Aorta (tissue), 5 donors: ENCODE measurements at places on chromosomes 16 and 17. TPM values are rescaled to one million over a fixed set of nuclear protein-coding genes. Genes with fewer than 3 reads are reported as not detected.
A peak's percentile ranks its signal among the peaks of the same experiment; 100 is the strongest.

The TNFSF13 gene
- total RNA-seq: 28.6 TPM

The SARM1 gene
- 14.5 TPM for total RNA-seq

DNA sequence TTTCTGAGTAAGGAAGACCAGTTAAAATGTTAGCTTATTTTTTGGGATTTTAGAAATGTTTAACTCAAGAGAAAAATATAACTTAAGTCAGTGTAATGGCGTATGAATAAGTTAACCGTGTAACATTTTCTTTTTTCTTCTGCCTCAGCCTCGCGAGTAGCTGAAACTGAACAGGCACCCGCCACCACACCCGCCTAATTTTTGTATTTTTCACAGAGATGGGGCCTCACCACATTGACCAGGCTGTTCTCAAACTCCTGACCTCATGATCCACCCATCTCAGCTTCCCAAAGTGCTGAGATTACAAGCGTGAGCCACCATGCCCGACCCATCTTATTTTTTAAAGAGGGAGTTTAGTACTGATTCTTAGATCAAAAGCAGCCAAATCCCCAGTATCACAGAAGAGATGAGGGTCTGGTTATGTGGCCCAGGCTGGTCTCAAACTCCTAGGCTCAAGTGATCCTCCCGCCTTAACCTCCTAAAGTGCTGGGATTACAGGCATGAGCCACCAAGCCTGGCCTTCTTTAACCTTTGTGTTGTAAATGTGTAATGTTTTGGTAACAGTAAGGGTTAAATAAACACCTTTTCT lies 16.8 kb downstream of the PITPNC1 start:
- H3K27ac ChIP-seq: no peak overlapping the region
- H3K36me3 ChIP-seq: no peaks in the 10 kb centered on the region
- no peaks in the 10 kb centered on the region for H3K4me1 ChIP-seq
- no peaks in the 10 kb centered on the region for H3K27me3 ChIP-seq
- no peak overlapping the region for H3K4me3 ChIP-seq

DNA sequence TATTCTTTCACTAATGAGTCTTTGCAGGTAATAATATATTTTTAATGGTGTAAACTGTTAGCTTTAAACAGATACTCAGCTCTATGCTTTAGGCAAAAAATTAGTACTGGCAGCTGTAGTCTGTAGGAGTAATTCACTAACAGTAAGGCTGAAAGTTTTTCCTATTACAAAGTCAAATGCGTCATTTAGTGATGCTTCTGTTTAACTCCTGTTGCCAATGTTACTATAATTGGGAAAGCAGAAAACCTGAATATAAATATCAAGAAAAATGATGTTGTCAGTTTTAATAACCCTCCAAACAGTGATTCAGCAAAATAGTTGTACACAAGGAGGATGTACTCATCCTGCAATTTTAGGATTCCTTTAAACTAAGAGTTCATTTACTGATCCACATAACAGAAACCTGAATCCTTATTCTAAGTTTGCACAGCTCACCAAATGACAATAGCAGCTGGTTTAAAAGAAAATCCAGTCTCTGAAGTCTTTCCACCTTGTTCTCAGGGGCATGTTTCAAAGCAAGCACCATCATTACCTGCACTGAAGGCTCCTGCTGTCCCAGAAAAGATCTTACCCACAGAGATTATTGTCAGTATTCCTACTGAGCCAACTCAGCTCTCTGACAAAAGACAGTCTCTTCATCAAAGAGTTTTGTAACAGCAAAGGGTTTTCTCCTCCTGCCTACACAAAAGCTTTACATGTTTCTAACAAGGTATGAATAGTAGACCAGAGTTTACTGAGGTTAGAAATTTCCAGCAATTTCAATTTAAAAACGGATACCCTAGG lies 4.2 kb downstream of the CDR2 start:
- H3K4me1 ChIP-seq: no peaks in the 10 kb centered on the region
- H3K27me3 ChIP-seq: no peaks in the 10 kb centered on the region
- no peak for DNase-seq

The NSRP1 gene
- total RNA-seq: 60.0 TPM

DNA sequence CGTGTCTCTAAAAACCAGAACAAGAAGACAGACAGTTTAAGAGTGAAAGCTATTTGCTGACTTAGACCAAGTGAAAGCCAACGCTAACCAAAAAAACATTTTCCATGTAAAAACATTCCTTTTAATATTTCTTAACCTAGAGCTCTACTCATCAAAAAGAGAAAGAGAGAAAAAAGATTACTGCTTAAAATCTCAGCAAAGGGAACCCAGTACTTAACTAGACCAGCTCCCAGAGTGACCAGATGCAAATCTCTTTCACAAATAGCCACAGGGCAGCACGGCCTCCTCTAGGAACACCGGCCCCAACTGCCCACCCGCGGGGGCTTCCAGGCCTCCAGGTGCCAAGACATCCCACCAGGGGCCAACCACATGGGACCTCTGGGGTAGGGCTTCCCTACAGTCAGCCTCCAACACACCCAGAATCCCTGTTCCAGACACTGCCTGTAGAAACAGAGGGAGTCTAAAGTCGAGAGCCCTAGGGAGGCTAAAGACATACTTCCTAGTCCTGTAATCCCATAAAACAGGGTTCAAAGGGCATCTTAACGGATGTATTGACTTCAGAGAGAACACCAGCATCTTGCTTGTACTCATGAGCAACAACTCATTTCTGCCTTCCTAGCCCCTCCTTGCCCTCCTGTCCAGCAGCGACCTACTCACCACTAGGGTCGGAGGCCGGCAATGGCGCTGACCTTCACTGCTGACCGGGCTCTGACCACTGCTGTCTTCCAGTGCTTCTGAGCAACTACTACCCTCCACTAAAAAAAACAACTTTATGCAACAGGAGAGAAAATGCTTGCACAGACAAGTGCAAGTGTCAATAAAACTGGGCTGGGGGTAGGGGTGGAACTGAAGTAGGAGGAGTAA lies 21.3 kb downstream of the ZCCHC14 start:
- no peak overlapping the region for H3K4me3 ChIP-seq
- no peaks in the 10 kb centered on the region for H3K36me3 ChIP-seq
- DNase-seq: no peak
- no peaks in the 10 kb centered on the region for H3K4me1 ChIP-seq
- H3K27me3 ChIP-seq: no peaks in the 10 kb centered on the region

GRCh38 chr16:6206080-6206479 lies 1108.5 kb upstream of the EEF2KMT start:
- no peak for DNase-seq
- H3K27me3 ChIP-seq: no peaks in the 10 kb centered on the region
- H3K4me1 ChIP-seq: no peaks in the 10 kb centered on the region
- H3K27ac ChIP-seq: no peak overlapping the region

DNA sequence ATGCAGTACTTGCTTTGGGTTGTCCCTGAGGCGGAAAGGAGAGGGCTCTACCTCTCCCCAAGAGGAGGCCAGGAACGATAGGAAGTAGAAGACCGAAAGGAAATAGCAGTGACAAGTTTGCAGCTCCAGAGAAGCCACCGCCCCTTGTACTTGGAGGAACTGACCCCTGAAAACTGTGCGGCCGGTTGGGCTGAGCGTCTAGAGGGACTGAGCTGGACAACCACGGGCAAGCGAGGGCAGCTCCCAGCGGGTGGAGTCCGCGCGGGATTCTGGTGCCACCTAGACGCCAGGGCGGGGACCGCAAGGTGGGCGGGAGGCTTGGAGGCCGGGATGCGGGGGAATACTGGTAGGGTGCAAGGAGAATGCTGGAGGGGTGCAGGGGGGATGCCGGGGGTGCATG lies 1.3 kb upstream of the SLC6A4 start:
- no peak overlapping the region for H3K27ac ChIP-seq
- DNase-seq: peak; percentile 85
- H3K4me1 ChIP-seq: no peaks in the 10 kb centered on the region
- no peaks in the 10 kb centered on the region for H3K36me3 ChIP-seq

DNA sequence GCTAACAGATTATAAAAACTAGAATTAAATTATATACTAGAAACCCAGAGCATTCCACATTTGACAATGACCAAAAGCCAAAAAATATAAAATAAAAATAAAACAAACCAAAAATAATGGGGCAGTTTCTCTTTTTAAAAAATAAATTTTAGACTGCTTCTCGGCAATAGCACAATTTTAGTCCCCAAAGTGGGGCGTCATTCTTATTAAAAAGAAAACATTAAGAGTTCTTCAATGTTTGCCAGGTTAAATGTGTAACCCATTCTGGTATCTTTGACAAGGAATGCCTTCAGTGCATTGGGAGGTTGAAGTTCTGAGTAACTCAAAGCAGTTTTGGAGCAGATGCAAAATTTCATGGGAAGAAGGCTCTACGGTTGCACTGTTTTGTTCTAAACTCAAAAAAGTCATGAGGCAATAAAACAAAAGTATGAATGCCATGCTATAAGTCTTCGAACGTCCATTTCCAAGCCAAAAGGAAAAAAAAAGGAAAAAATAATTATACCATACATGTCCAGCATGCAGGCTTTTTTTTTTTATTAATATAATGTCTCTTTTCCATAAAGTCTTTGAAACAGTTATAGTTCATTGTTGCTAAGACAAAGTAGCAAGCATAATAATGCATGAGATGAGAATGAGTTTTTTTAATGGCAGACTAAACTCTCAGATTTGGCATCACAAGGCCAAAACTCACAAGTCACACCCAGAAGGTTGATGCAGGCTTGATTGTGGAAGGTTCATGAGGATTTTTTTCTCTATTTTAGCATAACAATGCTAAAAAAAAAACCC lies 3.1 kb downstream of the MAF start:
- DNase-seq: no peak
- H3K4me3 ChIP-seq: peak overlapping the region; percentile 89
- no peaks in the 10 kb centered on the region for H3K27me3 ChIP-seq
- H3K4me1 ChIP-seq: no peaks in the 10 kb centered on the region

GRCh38 chr17:79950306-79950705 lies 85.4 kb downstream of the TBC1D16 start:
- DNase-seq: peak; percentile 41
- H3K4me1 ChIP-seq: no peaks in the 10 kb centered on the region
- H3K27ac ChIP-seq: no peak overlapping the region
- no peak overlapping the region for H3K4me3 ChIP-seq
- no peaks in the 10 kb centered on the region for H3K36me3 ChIP-seq

The ZSCAN10 gene
- total RNA-seq: not detected

GRCh38 chr16:497258-497657 lies 30.3 kb upstream of the CAPN15 start:
- peaks cover 1% of the 10 kb centered on the region for H3K36me3 ChIP-seq
- H3K4me3 ChIP-seq: no peak overlapping the region
- no peaks in the 10 kb centered on the region for H3K4me1 ChIP-seq
- no peak for DNase-seq
- no peaks in the 10 kb centered on the region for H3K27me3 ChIP-seq

DNA sequence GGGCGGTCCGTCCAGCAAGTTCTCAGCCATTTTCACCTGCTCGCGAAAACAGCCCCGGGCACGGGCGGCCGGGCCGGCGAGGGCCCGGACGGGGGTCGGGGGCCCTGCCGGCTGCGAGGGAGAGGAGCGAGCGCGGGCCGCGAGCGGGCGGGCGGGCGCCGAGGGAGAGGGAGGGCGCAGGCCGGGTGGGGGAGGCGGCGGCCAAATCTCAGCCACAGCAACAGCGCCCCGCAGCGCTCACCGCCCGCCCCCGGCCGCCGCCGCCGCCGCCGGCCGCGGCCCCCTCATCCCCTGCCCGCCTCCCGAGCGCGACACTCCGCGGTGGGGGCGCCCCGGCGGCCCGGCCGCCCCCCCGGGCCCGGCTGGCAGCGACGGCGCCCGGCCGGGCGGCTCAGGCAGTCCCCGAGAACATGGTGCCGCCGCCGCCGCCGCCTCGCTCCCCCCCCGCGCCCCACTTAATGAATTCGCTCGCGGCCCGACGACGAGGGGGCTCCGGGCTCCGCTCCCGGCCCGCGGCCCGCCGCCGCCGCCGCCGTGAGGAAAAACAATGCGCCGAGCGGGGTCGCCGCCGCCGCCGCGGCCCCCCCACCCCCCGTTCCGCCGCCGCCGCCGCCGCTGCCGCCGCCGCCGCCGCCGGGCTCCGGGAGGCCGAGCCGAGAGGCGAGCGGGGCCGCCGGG lies 487 bp downstream of the CREBBP start:
- no peaks in the 10 kb centered on the region for H3K36me3 ChIP-seq
- no peaks in the 10 kb centered on the region for H3K27me3 ChIP-seq
- DNase-seq: peak; percentile 93
- H3K4me1 ChIP-seq: no peaks in the 10 kb centered on the region
- H3K4me3 ChIP-seq: peak overlapping the region; percentile 99
- peak overlapping the region; percentile 98 for H3K27ac ChIP-seq

GRCh38 chr16:54506214-54506580 lies 219.6 kb upstream of the IRX3 start:
- no peak for DNase-seq
- no peaks in the 10 kb centered on the region for H3K27me3 ChIP-seq
- H3K27ac ChIP-seq: no peak overlapping the region
- no peaks in the 10 kb centered on the region for H3K4me1 ChIP-seq
- H3K36me3 ChIP-seq: no peaks in the 10 kb centered on the region

The AP2B1 gene
- 120 TPM for total RNA-seq

DNA sequence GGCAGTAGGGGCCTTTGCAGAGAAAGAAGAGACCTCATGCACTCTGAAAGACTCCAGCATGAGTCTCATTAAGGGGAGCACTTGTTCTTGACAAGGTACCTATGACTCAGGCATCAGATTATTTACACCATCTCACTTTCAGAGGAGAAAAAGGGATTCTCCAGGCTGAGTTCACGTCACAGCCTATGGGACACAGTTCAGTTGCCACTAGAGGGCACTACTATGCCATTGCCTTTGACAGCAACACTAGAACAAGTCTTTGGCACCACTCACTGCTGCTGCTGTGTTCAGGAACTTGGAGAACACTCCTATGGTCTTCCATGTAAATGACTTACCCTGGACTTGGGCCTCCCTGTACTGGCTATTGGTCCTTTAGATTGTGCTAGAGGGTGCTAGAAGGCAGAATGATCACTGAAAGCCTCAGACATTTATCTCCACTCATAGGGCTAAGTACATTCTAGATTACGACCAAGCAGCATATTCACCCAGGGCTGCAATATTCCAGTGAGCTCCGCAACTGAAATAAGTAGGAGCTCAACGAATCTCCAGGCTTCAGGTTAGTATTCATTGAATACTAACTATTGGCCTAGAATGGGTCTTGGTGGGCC lies 225.1 kb upstream of the CA10 start:
- H3K27me3 ChIP-seq: no peaks in the 10 kb centered on the region
- DNase-seq: no peak
- H3K27ac ChIP-seq: no peak overlapping the region
- no peaks in the 10 kb centered on the region for H3K36me3 ChIP-seq

- no peaks in the 10 kb centered on the region for H3K27me3 ChIP-seq
- no peaks in the 10 kb centered on the region for H3K4me1 ChIP-seq
- DNase-seq: no peak
- H3K4me3 ChIP-seq: no peak overlapping the region
Observed at GRCh38 chr17:73482251-73482716, 162.0 kb downstream of the SDK2 start.

GRCh38 chr17:48563385-48563838 lies 14.7 kb downstream of the HOXB4 start:
- H3K36me3 ChIP-seq: no peaks in the 10 kb centered on the region
- no peak overlapping the region for H3K4me3 ChIP-seq
- no peaks in the 10 kb centered on the region for H3K27me3 ChIP-seq
- no peak overlapping the region for H3K27ac ChIP-seq
- DNase-seq: no peak

The EVI2A gene
- total RNA-seq: 15.5 TPM

The OR1A1 gene
- not detected for total RNA-seq

The C17orf67 gene
- total RNA-seq: 3.3 TPM

The SYNGR3 gene
- total RNA-seq: 0.36 TPM
